AG09319 (cell line): ENCODE measurements at places on chromosomes 2 and 18.

GRCh38 chr2:44879269-44880124 is 62.0 kb upstream of the SIX3 start:
- DNase-seq: no peak

GRCh38 chr2:208049006-208049405 is 23.7 kb upstream of the PLEKHM3 start:
- DNase-seq: no peak

DNA sequence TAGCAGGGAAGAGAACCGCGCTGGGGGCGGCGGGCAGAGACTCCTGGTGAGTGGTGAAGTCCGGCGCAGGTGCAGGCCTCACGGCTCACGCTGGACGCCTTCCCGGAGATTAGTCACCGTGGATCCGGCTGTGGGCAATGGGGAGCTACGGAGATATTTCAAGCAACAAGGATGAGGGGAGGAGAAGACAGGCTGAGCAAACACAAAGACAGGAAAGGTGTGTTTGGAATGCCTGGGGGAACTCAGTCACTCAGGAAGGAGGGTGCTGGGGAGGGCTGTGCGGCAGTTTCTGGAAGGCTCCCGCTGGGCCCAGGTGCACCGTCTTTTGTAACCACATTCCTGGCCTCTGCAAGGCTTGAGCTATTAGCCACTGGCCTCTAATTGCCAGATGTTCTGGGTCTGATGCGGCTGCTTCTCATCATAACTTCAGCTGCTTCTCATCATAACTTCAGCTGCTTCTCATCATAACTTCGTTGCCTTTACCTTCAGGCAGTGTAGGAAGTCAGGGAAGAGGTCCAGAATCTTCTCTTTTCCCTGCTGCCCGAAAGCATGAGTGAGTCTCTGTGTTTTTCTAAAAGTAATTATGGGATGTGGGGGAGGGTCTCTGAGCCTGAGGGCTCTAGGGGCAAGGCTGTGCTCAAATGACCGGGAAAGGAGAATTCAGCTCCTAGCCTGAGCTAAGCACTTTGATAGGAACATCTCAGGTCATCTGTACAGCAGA is 118.9 kb downstream of the PXDN start:
- peak; percentile 48 for DNase-seq

GRCh38 chr2:74927621-74928020 is 30.8 kb upstream of the POLE4 start:
- DNase-seq: no peak

DNA sequence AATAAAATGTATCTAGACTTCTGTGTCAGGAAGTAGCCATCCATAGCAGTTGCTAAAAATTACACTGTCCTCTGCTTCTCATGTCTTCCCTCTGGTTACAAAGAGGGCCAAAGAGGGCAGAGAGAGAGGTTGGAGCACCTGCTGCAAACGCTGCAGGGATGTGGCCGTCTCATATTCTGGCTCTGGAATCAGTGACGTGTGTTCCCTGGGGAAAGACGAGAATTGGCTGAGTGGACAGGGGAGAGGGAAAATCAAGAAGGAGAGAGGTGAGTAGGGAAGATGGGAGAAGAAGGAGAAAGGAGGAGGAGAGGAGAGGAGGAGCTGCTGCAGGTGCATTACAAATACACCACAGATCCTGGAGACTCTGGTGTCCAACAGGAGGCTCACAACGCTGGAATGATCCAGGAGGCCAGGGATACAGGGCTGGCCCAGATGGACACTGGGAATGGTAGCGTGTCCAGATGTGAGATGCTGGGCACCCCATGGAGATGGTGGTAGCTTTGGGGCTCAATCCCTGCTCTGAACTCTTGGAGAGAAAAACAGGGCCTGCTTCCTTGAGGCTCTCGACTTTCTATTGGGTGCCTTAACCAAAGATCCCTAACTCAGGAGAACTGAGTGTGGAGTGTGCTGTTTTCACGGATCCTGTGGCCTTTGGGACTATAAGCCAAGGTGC is 118.4 kb upstream of the PXDN start:
- DNase-seq: no peak

DNA sequence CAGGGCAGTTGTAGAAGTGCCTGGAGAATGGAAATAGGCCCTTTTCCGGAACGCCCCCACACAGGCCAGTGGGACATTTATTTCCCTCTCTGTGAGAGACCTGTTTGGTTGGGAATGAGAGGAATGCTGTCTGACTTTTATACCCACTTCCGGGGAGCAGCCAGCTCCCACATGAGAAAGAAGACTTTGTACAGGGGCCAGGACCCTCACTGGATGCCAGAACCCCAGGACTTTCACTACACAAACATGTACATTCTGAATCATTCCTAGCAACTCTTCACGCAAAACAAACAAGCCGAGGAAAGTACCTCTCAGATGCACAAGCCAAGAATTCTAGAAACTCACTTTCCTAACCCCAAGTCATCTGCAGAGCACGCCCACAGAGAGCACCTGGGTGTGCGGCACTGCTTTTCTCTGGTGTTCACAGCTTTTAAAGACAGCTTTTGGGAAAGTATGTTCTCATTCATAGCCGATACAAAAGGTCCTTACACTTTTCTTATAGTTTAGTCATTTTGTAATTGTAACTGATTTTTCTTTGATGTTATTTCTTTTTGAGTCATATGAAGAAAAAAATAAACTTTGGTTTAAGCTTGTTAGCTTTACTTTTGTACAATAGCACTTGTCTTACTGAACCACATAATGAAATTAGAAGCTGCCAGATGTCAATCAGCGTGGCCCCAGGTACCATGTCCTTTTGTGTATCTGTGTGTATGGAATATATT is 856.1 kb upstream of the ID2 start:
- no peak for DNase-seq

DNA sequence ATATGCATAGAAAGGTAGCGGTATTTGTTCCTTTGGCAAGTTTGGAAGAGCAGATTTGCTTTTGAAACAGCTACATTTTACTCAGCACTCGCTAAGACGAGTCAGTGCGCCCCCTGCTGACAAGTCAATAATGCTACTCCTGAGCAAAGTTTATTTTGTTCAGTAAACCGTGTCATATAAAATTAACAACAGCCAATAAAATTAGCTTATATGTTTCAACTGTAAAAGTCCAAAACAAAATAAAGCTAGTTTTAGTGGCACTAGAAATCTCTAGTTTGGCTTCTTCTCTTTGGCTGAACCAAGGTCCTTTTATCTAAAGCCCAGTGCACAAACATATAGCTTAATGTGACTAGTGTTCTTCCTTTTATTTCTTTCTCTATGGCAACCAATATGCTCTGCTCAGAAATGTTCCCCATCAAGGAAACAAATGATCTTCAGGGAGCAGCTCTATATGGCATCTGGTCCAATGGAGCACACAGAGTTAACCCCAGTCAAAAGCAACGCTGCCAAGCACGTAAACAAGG is 4.2 kb upstream of the POU3F3 start:
- peak; percentile 15 for DNase-seq

DNA sequence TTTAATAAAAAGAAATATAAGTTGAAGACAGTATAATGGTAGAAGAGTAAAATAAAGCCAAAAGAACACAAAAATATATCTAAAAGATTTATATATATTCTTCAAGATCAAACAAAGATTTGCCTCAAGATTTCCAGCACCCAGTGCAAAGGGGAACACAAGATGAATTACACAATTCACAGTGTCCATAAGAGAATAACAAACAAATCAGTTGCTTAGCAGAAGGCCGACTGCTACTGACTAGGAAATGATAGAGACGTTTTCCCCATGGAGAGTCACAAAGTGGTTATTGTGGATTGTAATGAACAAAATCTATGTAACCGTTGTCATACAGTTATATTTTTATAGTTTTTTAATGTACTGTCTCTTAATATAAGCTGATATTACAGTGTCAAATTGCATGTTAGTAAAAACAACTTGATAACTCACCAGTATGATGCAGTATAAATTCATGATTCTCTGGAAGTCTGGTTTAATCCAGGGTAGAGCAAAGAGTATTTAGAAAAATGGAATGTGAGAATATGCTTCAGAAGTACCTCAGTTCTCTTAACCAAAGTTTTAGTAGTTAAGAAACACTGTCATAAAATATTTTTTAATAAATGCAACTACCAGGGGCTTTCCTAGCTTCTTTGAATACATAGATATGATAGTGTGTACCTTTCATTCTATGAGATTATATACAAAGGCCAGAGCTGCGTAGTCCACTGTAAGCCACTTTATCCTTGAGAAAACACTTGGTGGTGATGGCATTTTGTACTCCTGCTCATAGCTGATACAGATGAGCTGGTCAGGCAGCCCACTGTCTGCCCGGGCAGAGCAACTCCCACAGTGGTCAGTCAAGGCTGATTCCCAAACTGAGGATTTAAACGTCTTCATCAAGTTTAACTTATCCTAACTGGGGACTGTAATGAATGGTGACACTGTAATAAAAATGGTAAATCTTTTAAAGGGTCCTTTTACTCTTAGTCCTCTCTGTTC is 180.5 kb upstream of the DTNA start:
- no peak for DNase-seq

DNA sequence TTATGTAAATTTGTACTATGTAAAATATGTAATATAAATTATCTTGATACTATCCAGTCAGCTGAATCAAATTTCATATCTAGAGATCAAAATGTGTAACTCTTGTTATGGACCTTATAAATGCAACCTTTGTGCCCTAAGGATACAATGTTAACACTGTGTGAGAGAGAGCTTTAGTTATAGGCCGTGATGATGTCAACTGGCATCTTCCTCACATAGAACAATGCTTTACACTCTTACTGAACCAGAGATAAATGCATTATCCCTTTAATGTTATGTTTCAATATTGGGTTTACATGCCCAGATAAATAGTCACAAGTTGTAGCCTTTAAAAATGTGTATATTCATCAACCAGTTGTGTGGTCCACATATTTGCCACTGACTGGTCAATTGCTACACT is 115.1 kb downstream of the KCNJ3 start:
- no peak for DNase-seq

DNA sequence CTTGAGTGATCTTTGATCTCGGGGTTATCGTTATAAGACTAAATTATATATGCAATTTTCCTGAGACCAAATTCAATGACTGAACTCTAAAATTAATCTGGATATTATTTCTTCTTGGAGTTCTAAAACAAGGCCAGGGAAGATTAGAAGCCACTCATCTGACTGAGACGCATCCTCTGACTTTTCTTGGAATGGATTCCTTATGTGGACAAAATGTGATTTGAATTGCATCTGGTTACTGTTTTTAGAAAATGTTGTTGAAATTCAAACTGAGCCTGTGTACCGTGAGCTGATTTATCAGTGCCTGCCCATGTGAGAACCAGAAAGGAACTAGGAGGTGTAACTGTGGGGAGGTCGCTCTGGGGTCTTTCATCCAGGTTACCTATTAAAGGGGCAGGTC is 330.8 kb downstream of the OSR1 start:
- no peak for DNase-seq
